ENCODE measurements at places on chromosomes 11 and 22.

DNA sequence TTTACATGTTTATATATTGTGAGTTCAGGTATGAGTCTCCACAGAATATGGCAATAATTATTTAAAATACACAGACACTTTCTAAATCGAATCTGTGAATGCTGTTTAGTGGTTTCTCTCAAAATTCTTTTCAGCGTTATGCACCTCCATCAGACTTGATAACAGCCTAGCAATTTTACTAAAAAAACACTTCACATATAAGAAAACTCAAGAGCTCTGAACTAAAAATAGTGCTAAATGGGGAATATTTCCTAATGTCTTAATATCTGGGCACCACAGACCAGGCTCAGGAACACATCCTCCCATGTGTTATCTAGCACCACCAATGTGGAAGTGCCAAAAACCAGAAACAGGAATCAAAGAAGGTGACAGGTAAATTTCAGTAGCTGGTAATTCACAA is 47.9 kb downstream of the ARHGAP32 start:
- DNase-seq, result no peak

GRCh38 chr11:11978792-11979487 is 29.5 kb downstream of the DKK3 start:
- peak; percentile 74 for DNase-seq

- DNase-seq, result peak; percentile 47
These were observed at the start of gene TIRAP for GRCh38 chr11:126282736-126283591. TSS of gene TIRAP (plus strand) at chr11:126283093. CDS start at chr11:126290895, 7,802 bp downstream.

DNA sequence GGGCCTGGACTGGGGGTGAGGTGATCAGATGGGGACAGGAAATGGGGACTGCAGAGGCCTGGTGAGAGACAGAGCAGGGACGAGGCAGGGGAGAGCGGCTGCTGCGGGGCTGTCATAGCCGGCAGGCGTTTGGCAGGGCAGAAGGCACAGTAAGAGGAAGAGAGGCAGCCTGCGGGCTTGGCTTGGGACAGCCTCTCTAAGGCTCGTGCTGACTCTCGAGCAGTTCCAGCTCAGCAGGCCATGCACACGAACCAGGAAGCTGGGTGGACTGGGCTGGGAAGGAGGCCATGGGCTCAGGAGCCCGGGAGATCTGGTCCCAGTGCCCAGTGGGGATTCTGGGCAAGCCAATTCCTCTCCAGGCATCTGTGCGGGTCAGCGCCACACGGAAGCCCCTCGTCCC is 19.6 kb upstream of the EIF3D start:
- no peak for DNase-seq

- no peak for DNase-seq
These were observed 340.5 kb upstream of the B3GAT1 start for GRCh38 chr11:134752526-134752925.
